Stimulated activated CD4-positive, alpha-beta T cell treated with anti-CD3 and anti-CD28 coated beads, Interleukin-1b, Interleukin-23, amount 100 ng/mL, for 24 hours (primary cell): ENCODE measurements at places on chromosomes 16 and 17.
A peak's percentile ranks its signal among the peaks of the same experiment; 100 is the strongest.

DNA sequence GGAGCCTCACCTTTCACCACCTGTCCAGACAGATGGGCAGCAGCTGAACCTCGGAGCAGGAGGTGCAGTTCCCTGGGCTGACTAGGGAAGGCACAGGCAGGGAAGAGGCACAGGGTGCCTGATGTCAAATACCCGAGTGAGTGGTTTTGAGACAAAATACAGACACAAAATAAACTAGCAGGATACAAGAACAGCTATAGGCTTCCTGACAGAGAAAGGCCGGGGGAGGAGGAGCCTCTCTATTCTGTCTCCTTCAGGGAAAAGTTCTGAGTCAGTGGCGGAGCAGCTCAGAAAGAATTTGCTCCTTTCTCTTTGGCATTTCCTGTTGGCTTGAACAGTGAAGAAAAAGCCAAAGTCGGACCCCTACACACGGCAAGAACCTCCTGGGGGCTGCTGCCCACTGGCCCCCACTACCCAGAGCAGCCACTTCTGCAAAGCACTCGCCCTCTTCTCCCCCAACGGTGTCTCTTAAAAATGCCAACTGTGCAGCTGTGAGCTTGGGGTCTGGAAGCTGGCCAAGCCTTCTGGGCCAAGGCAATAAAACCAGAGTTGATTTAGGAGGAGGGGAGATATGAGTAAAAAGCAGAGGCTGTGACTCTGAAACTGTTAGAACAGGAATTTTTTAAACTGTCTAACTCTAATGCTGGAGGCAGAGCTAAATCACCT lies 14.4 kb upstream of the FAAP100 start:
- no peak for DNase-seq

DNA sequence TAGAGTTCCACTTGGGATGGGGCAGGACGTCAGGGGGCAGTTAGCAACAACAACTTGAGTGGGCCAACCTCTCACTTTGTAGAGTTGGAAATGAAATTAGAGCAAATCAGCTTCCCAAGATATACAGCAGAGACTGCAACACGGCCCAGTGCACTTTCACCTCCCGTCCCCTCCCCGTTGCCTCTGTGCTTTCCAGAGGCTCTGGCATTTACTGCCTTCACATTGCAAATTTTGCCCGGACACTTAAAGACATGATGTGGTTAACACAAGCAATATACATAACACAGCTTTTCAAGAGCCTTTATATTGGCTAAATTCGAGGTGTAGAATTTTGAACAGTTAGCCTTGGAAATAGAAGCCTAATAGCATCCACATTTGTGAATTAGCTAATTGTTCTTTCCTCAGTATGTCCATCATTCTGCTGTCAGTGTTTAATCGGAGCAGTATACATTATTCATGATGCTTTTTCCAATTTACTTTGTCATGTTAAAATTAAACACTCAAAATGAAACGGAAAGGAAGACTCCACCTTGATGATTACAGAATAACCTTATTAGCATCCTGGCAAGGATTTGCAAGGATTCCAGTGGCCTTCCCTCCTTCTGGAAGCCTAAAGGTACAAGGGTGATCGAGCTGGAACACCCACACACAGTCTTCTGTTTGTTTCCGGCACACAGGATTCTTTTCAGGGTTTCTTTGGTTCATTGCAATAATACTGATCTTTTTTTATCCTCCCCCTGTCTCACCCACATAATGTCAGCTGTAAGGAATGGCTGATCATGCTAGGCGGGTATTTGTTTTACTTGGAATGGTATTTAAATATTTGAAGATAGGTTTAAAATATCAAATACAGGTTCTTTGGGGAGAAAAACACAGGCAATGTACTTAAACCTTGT lies 190.9 kb upstream of the CACNG5 start:
- no peak for DNase-seq

GRCh38 chr17:13787636-13788035 lies 185.9 kb upstream of the HS3ST3A1 start:
- DNase-seq: no peak

DNA sequence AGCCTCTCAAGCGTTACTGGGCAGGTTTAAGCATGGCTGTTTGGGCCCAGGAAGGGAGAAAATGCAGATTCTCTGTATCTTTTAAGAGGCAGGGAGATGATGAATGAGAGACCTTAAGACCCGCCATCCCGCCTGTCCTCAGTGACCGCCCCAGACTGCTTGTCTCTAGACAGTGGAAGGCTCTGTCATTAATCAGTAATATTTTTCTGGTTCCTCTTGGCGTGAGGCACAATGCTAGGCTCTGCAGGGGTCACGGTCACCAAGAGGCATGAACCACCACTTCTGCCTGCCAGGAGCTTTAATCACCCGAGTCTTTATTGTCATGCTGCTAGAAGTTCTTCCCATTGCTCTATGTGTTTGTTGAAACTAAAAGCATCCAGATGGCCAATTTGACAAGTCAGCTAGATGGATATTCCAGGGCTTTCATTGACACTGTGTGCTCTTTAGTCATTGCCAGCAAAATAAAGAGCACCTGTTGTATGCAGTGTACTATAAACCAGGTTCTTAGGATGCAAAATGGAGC lies 3.2 kb downstream of the SLC6A2 start:
- DNase-seq: no peak

DNA sequence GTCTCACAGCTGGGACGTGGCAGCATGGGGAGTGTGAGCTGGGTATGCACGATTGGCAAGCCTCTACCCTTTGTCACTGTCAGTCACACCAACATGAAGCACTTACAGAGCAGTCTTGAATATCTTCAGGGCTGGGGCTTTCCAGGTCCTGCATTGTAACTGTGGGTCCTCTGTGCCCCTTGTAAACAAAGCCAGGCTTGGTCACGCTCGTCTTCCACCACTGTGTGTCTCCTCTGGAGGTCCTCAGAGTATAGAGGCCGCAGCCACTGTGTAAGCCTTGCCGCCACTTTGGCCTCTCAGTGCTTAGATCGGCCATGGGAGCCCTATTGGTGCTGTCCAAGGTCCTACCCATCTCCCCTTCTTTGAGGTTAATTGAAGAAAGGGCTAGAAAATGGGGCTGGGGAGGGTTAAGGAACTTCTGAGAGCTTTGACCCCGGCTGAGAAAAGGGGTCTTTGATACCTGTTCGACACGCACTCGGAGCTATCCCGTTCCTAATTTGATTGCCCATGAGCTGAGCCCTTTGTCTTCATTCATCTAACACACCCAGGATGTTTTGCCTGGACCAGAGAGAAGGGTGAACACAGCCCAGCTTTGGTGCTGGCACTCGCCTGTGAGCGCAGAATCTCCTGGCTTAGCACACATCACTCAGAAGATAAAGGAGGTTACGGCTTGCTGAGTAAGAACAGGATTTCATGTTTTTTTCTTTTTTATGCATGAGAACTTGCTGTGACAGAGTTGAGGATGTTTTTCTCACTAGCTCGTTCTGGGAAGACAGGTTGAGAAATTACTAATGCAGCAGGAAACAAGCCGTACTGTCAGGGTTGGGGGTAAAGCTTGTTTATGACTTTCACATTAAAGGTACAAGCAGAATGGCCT lies 267.9 kb downstream of the CPPED1 start:
- DNase-seq: peak; percentile 37

DNA sequence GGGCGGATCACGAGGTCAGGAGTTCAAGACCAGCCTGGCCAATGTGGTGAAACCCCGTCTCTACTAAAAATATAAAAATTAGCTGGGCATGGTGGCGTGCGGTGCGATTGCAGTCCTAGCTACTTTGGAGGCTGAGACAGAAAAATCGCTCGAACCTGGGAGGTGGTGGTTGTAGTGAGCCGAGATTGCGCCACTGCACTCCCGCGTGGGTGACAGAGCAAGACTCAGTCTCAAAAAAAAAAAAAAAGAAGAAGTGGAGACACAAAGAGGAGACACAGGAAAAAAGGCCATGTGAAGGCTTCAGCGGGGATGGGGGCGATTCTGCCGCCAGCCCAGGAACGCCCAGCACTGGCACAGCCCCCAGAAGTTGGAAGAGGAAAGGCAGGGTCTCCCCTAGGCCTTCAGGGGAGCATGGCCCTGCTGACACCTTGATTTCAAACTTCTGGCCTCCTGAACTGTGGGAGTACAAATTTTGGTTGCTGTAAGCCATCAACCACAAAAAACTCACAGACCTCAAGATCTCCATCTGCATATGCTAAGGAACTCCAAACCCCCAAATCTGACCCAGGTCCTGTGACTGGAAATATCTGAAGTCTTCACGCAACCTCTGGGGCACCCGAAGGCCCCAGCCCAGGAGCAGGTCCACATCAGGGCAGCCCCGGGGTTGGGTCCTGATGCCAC lies 7.0 kb downstream of the SGSH start:
- DNase-seq: no peak

GRCh38 chr17:3959295-3959899 lies 4.8 kb downstream of the ATP2A3 start:
- no peak for DNase-seq

- no peak for DNase-seq
Measured at GRCh38 chr16:72858665-72859493, 189.0 kb downstream of the ZFHX3 start.

DNA sequence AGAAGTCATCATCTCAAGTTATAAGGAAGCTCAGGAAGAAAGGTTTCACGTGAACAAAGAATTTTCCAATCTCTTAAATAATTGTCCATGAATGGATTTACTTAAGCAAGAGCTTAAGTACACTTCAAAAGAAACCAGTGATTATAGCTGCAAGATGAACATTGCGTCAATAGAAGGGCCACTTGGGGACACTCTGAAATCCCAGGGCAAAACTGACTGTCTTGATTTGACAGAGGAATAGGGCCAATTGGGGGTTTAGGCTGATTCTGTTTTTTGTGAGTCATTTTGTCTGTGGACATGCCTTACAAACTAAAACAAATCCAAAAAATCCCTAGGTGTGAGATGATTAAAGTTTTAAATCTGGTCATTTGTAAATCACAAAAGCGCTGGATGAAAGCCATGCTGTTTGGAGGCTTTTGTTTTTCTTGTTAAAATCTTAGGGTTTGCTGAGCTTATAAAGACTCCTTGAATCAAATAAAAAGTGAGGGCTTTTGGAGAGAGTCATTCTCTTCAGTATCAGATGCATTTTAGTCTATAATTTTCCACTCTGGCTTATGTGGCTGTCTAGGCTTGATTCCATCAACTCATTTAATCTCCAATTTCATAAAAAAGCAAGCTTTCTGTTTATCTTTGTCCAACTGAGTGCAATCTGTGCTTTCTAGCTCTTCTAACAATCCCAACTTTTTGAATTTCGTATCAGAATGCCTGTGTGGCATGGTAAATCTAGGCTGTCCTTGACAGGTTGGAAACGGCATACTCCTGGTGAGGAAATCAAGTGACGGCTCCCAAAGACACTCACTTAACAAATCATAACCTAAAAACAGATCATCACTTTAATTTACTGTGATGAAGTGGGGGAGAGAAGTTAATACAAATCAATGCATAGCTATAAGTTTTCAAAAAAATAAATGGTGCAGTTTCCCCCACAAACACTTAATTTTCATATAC lies 98.2 kb upstream of the SOX9 start:
- DNase-seq: no peak

DNA sequence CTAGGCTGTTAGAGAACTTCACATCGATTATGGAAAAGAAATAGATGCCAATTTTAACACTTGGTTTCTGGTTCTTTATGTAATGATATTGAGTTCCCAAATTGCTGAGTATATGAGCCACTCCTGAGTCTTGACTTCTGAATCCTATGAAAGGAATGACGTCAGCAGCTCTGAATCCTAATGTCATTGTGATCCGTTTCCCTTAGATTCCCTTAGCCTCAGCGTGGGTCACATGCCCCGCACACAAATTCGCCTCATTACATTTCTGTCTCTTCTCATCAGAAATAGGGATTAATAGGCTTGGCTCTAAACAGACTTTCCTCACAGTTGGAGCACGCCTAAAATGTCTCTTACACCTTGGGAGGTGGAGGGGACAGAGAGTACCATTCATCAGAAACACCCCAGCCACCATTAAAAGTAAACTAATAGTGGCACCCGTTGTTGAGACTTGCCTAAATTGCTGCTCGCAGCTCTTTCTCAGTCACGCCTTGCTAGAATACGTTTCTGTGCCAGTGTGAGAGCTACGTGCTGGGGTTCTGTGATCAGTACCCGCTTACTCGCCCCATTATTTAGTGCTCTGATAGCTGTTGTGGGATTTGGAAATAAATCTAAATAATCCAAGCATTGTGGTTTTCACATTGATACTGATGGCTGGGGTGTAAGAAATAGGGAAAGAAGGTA lies 7.1 kb downstream of the MRM3 start:
- no peak for DNase-seq

DNA sequence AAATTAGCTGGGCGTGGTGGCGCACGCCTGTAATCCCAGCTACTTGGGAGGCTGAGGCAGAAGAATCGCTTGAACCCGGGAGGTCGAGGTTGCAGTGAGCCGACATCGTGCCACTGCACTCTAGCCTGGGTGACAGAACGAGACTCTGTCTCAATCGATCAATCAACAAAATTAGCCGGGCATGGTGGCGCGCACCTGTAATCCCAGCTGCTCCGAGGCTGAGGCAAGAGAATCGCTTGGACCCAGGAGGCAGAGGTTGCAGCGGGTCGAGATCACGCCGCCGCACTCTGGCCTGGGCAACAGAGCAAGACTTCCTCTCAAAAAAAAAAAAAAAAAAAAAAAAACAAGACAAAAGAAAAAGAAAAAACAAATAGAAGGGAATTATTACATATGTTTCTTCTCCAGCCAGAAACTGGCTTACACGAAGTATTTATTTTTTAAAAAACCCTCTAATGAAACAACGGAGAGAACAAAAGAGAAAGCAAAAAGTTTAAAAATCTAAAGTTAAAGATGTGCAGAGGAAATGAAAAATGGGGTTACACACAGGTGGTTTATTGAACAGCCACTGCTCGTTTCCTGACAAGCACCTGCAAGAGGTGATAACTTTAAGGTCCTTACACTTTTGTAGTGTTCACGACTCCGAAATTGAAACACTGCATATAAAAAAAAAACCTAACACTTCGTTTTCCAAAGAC lies 1.4 kb downstream of the SYNRG start:
- no peak for DNase-seq

DNA sequence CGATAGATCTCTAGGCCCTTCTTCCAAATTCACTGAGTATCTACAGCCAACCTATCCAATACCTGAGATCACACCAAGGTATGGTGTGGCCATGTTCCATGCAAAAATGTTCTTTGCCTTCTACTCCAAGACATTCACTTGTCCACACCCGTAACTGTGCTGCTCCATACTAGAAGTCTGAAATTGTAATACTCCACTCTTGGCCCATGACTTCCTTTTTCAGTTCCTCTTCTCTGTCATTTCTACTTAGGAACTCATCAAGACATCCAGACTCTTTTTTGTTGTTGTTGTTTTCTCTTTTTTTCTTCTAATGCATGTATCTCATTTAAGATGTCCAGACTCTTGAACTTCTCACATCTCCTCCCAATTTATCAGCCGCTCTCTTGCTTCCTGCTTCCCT lies 42.5 kb upstream of the KSR1 start:
- DNase-seq: no peak

GRCh38 chr16:11629071-11630030 lies 38.9 kb upstream of the SNN start:
- no peak for DNase-seq

- no peak for DNase-seq
Measured at GRCh38 chr16:8583199-8583598, 7.1 kb downstream of the TMEM114 start.
